Stimulated activated CD8-positive, alpha-beta memory T cell treated with anti-CD3 and anti-CD28 coated beads, Interleukin-4, amount 100 ng/mL, for 1 hour (primary cell): ENCODE measurements at places on chromosomes 12 and 14.

- DNase-seq, result no peak
Observed at GRCh38 chr14:105432657-105433056, 13.0 kb downstream of the MTA1 start.

- no peak for DNase-seq
Observed at GRCh38 chr12:12883369-12884001, 7.9 kb upstream of the GPRC5A start.

DNA sequence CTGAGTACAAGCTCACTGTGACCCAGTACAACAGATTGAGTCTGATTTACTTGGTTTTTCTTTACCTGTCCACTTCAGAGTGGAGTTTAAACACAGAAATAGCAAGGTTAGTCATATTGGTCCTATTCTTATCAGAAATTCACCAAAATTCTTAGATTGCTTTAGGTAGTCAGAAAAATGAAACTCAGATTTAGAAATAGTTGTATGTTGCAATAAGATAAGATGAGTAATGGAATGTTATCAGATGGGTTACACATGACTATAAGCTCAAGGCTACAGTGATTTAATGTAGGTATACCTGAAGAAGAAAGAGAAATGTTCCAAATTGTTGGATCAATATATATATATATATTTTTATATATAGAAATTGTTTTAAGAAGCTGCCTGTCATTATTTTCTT, 524.1 kb downstream of the LRFN5 start:
- DNase-seq, result no peak

DNA sequence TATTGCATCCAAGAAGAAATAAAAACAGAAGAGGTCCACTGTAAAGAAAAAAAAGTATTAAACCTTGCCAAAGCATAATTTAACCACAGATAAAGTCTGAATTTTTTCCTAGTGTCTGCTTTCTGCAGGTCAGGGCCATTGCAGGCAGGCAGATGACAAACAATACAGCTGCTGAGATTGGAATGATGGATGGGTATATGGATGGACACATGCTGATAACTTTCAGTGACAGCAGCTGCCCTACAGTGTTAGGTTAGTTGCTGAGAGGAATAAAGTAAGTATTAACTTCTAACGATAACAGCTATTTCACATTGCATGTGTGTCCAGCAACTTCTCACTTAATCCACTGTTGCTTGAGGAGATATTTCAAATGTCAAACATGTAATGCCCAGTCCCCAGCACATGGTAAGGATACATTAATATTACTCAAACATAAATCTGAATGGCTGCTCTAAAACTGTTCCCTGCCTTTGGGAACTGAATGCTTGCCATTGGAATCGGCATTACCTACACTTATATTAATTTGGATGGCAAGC, 515.3 kb downstream of the RMST start:
- DNase-seq, result no peak

DNA sequence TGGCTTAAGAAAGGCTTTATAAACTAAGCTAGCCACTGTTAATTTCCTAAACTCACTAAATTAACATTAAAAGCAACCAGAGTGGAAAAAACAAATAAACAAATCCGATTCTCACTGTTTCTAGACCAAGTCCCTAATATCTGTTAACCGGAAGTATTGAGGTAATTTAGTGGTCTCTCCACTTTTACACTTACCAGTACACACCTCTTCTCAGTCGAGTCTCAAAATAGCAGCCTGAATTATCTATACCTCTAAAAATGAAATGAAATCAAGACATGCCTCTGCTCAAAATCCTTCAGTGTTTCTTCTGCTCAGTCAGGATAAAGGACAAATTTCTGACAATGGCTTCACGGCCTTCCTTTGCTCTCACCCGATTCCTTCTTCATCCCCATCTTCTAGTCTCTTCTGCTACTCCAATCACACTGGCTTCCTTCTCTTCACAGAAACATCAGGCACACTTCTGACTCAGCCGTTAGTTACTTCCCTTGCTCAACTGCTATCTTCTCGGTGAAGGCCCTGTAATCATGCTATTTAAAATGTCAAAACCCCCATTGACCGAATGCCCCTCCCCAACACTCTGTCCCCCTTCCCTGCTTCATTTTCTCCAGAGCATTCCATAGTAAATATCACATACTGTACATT, 161.3 kb downstream of the KITLG start:
- no peak for DNase-seq

- no peak for DNase-seq
Observed at GRCh38 chr14:34359420-34360117, 102.5 kb downstream of the SPTSSA start.
